NCI-H1436 treated with DMSO at 0.1 percent for 48 hours (cell line): ENCODE measurements at places on chromosomes 1 and 21.

GRCh38 chr1:107264561-107264960 is 123.7 kb downstream of the NTNG1 start:
- DNase-seq, result no peak

GRCh38 chr21:17334484-17334883 is 178.4 kb upstream of the CXADR start:
- peak; percentile 74 for DNase-seq

DNA sequence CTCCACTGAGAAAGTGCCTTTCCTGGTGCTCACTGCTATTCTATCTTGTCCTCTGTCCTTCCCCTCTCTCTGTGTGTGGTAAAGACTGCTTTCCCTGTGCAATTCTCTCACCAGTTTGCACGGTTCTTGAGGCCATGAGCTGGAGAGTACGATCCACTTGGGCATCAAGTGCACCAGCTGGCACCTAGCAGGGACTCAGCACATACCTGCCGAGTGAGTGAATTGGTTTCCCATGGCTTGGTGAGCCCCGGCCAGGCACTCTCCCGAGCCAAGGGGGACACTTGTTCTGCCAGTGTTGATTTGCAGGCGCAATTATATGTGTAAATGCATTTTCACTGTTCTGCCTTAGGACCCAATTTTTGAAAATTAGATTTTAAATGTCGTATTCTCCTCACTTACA is 313.5 kb downstream of the DISC1 start:
- no peak for DNase-seq

GRCh38 chr1:109926662-109927300 is 16.1 kb downstream of the CSF1 start:
- DNase-seq, result no peak

- DNase-seq, result no peak
Observed at GRCh38 chr1:234927971-234928640, 200.5 kb downstream of the TOMM20 start.

GRCh38 chr21:45505416-45506021 is 36.7 kb downstream of the SLC19A1 start:
- DNase-seq, result no peak

DNA sequence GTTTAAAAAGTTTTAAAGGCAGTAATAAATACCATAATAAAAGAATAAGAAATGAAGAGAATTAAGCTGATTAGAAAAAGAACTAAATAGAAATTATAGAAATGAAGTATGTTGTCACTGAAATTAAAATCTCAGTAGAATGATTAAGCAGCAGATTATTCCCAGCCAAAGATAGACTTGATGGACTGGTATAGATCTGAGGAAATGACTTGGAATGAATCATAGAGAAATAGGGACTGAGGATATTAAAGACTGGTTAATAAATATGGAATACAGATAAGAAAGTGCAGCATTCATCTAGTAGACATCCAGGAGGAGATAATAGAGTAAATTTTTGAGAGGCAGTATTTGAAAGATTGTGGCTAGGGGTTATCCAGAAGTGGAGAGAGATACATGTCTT is 28.7 kb downstream of the MARK1 start:
- DNase-seq, result no peak

GRCh38 chr1:18062185-18062584 is 45.4 kb upstream of the IGSF21 start:
- DNase-seq, result no peak

DNA sequence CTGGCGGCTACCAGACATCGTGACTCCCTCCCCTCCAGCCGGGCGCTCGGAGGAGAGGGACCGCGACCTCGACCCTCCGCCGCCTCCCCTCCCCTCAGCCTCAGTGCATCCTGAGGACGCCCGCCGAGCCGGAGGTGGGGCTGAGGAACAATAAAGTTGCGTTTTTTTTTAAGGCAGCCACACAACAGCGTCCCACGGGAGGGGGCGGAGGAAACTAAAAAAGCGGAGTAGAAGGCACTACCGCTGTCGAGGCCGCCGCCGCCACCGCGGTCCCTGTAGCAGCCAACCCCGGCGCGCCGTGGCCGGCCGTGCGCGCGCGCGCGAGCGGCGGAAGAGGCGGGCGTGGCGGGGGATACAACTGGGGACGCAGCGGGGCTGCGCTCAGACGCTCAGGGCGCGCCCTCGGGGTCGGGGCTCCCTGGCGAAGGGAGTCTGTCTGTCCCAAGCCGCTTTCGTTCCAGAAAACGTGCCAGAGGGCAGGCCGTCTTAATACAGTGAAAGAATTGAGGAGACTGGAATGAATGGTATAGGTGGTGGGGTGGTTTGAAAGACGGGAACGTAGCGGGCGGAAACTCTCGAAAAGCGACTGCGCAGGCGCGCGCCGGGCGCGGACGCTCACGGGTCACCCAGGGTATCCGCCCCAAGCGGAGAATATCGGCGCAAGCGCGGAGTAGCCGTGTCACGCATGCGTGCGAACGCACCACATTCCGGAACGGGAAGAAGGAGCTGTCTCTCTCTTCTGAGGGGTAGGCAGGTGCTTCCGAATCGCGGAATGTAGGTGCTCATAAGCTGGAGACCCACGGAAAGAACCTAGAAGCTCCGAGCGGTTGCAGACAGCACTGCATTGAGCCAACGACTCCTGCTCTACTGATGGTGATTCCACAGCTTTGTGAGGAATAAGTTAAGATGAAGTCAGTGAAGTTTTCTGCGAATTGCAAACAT is at the start of gene COP1:
COP1 (minus strand) TSS at position 326 of the 942 bp plus-strand sequence; CDS start at position 18, 308 bp downstream.
- peak; percentile 62 for DNase-seq

DNA sequence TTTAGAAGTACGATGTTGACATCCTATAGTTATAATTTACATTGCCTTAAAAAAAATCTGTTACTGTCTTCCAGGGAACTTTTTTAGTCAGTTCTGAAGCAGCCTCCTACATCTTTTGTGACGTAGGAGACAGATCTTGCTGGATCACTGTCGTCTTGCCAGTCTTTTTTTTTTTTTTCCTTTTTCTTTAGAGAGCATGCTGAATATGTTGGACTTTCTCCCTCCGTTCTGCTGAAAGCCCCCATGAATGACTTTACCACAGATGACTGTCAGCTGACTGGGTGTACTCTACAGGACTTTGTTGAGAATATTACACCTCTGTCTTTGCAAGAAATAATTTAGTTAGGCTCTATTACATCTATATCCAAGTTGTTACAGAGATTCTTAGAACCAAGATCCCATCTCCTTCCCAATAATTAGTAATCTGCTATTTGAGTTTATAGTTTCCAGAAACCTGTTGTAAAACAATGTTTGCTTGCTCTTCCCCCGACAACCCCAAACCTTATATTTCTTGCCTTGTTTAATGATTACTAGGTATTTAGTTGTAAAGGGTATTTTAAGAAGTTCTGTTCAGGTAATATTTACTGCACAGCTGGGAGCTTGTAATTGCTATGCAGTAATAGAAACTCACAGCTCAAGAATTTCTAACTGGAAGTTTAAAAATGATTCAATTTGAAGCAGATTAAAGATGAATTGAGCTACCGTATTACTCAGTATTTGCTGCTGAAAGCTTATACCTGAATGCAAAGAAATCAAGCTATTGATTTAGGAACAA is 61.8 kb downstream of the RASAL2 start:
- DNase-seq, result no peak

- no peak for DNase-seq
Observed at GRCh38 chr1:119394085-119394484, 20.9 kb upstream of the HSD3B2 start.

GRCh38 chr1:116465845-116466685 is 93.0 kb downstream of the ATP1A1 start:
- no peak for DNase-seq

DNA sequence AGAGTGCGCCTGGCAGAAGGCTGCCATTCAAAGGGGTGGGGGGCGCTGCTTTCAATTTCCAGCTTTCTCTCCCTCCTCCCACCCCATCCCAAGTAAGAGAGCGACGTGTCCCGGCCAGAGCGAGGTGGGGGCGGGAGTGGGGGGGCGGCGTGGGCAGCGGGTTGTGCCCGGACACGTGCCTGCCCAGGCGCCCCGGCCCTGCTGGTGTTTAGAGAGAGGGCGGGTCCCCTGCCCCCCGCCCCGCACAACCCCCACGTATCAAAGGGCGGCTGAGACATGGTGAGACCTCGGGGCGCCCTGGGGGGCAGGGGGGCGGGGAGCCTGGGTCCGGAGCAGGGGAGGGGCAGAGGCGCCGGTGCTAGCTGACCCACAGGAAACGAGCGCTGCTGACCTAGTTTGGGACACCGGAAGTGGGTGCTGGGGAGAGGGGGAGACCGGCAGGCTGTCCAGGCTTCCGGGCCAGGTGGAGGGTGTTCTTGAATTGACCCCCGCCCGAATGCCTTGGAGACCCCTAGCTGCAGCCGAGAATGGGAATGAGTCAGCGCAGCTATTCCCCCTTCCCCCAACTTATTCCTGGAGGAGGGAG is 1.3 kb downstream of the ZBTB7B start:
- no peak for DNase-seq

GRCh38 chr1:84271441-84272151 is 29.9 kb upstream of the SAMD13 start:
- DNase-seq, result no peak

- no peak for DNase-seq
Observed at GRCh38 chr1:92516574-92516973, 29.8 kb upstream of the GFI1 start.

- DNase-seq, result no peak
Observed at GRCh38 chr1:71753746-71754145, 528.6 kb downstream of the NEGR1 start.

GRCh38 chr1:63322944-63323864 is 837 bp downstream of the FOXD3 start:
- no peak for DNase-seq

- no peak for DNase-seq
Observed at GRCh38 chr21:25907573-25908275, 173.0 kb downstream of the GABPA start.

DNA sequence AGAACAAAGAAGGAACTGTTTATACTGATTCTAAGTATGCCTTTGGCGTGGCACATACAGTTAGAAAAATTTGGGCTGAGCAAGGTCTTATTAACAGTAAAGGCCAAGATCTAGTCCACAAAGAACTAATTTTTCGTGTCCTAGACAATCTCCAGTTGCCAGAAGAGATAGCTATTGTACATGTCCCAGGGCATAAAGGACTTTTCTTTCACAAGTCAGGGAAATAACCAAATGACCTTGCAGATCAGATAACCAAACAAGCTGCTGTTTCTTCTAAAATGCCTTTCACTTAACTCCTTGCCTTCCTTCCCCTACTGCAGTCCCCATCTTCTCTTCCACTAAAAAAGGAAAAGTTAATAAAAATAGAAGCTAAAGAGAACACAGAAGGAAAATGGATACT is 4.0 kb downstream of the TEX50 start:
- DNase-seq, result no peak

DNA sequence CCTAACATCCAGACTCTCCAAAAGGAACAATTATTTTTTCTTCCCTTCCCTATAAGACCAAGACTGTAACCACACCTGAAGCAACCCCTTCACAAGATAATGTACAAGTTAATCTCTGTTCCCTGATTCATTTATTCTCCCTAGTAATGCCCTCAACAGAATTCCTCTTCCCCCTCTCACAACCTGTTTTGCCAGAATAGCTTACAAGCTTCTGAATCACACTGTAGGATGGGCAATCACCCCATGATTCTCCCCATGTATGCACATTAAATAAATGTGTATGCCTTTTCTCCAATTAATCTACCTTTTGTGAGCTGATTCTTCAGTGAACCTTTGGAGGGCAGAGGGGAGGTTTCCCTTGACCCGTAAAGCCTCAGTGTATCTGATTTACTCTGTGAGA is 20.9 kb upstream of the RNF11 start:
- DNase-seq, result no peak

DNA sequence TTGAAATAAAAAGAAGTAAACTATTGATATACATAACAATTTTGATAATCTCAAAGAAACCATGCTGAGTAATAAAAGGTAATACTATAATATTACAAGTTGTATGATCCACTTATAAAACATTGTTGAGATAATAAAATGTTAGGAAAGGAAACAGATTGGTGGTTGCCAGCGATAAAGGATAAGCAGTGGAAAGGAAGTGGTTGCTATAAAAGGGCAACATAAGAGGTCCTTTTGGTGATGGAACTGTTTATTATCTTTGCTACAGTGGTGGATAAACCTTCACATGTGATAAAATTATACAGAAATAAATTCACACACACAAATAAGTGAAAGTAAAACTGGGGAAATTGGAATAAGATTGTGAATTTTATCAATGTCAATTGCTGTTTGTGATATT is 15.1 kb downstream of the OR6F1 start:
- DNase-seq, result no peak

GRCh38 chr1:242673652-242674051 is 149.2 kb upstream of the PLD5 start:
- no peak for DNase-seq

DNA sequence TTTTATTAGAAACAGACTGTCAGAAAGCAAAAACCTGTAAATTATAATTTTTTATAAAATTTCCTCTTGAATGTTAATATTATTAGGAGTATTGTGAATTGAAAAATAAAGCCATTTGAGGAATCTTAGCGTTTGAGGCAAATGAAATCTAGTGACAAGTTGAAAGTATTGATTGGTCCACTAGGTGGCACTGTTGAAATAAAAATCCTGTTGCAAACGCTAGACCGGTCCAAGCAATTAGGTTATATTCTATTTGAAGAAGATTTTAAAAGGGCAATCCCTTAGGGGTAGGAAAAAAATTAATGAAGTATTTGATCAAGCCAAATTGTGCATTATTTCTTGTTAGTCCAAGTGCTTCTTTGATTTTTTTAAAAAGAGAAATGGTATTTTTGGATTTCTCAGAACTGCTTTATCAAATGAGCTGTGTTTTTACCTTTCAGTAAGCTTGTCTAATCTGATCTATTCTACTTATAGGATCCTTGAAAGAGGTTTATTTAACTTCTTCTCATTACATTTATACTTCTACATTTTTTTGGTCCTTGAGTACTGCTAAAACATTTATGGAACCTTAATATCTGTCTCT is 57.7 kb downstream of the ATG4C start:
- peak; percentile 13 for DNase-seq

GRCh38 chr1:77447669-77448068 is 165.8 kb downstream of the AK5 start:
- no peak for DNase-seq

- no peak for DNase-seq
Observed at GRCh38 chr1:203089001-203089650, 3.3 kb upstream of the MYOG start.
